ENCODE measurements at places on chromosomes 6 and 20. TPM values are rescaled to one million over a fixed set of nuclear protein-coding genes. Genes with fewer than 3 reads are reported as not detected.

The MYO6 gene
- total RNA-seq, result 94.1 TPM

The SYCP2 gene
- total RNA-seq, result 1.2 TPM

The TREM2 gene
- total RNA-seq, result not detected

The MUC22 gene
- total RNA-seq, result not detected

The VGLL2 gene
- not detected for total RNA-seq

The HNF4A gene
- 58.0 TPM for total RNA-seq

- H3K4me3 ChIP-seq, result no peak overlapping the region
- H3K4me1 ChIP-seq, result no peaks in the 10 kb centered on the region
- H3K27me3 ChIP-seq, result no peaks in the 10 kb centered on the region
- DNase-seq, result no peak
These were observed 304.3 kb downstream of the HDGFL1 start for GRCh38 chr6:22873513-22874136.

DNA sequence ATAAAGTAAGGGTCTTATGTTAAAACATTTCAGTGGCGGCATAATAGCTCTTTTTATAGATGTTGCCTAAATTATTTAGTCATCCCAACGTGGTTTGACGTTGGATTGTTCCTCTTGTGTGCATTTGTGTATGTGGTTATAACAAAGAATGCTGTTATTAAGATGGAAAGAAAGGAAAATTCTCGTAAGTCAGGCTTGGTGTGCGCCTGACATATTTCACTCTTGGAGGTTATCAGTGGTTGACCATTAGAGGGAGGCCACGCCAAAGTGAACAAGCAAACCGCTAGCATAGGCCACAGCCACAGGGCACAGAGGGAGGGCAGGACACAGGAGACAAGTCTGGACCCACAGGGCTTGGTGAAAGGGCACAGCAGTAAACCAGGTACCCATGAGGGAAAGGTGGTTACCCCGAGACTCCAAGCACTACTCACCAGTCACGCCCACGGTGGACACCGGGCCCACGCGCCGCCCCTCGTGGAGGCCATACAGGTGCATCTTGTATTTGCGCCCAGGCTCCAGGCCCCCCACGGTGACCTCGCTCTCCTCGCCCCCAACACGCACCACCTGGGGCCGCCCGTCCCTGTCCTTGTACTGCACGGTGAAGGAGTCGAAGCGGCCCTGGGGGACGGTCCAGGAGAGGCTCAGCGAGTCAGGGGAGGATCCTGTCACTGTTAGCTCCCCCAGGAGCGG, 22.9 kb downstream of the CYP21A2 start:
- H3K36me3 ChIP-seq, result no peaks in the 10 kb centered on the region
- no peaks in the 10 kb centered on the region for H3K4me1 ChIP-seq
- H3K27me3 ChIP-seq, result no peaks in the 10 kb centered on the region
- no peak overlapping the region for H3K27ac ChIP-seq

DNA sequence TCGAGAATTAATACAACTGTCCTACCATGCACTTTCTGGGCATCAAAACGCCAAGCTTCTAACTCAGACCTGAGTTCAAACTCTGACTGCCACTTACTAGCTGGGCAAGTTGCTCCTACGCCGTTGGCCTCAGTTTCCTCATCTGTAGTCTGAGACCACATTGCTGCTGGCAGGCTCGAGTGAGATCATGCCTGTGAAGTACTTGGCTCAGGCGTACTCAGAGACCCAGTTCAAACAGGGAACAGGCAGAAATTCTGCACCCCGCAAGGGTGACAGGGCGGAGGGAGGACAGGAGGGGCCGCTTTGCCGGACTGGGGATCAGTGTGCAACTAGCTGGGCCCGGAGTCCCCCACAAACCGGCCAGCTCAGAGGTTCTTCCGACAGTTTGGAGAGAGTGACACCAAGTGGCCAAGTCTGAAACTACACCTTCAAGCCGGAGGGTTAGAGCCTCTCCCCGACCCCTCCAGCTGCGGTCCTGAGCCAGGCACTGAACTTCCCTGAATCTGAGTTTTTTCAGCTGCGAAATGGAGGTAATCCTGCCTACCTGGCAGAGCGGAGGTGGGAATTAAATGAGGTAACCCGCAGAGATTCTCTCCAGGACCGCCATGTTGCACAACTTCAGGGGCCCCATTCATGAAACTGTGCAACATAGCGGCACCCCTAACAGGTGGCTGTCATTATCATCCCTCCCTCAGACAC, 46.0 kb upstream of the PTPN1 start:
- no peak overlapping the region for H3K4me3 ChIP-seq
- peak; percentile 88 for DNase-seq
- peaks cover 3% of the 10 kb centered on the region for H3K4me1 ChIP-seq
- no peaks in the 10 kb centered on the region for H3K27me3 ChIP-seq
- H3K36me3 ChIP-seq, result no peaks in the 10 kb centered on the region

DNA sequence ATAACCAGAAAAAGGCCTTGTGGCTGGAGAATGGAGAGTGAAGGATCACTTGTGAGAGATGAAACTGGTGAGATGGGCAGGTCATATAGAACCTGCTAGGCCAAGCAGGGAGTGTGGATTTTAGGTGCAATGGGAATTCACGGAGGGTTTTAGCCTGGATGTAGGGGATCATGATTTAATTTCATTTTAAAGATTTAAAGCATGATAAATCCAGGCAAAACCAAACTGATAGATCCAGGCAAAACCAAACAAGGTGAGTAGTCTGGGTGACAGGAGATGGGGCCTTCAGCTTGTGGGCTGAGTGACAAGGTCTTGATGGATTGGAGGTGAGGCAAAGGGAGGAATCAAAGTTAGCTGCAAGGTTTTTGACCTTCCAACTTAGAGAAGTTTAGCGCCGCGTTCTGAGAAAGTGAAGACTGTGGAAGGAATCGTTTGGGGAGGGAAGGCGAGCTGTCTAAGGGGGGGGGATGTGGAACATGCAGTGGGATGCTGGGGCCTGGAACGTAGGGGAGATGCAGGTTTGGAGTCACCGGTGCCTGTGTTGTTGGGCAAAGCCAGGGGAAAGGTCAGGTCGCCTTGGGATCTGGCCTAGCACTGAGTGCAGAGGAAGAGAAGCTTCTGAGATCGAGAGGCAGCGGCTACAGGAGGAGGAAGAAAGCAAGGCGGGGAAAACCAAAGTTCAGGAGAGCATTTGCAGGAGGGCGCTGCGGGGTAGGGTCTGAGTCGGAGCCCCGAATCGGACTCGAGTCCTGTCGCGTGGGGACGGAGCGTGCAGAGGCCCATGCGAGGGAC, 1.3 kb upstream of the PLCG1 start:
- H3K27ac ChIP-seq, result peak overlapping the region; percentile 97
- peaks cover 11% of the 10 kb centered on the region for H3K4me1 ChIP-seq
- peak overlapping the region; percentile 76 for H3K4me3 ChIP-seq

DNA sequence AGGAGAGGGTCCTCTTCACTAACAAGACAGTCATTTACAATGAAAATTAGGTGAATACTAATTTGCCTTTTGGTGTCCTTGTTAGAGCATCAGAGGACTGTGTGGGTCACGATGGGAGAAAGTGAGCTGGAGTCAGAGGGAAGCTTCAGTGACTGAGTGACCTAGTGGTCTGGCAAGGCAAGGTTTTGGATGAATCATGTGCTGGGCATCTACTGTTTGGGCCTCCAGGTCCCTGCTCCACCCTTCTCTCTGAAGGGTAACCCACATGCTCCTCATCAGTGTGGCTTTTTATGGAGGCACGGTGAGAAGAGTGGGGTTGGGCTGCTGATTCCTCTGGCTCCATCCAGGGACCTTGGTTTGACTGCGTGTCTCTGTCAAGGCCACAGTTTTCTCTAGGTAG, 60.5 kb upstream of the EXOC2 start:
- no peaks in the 10 kb centered on the region for H3K36me3 ChIP-seq
- no peaks in the 10 kb centered on the region for H3K27me3 ChIP-seq
- no peak for DNase-seq
- no peak overlapping the region for H3K4me3 ChIP-seq
- H3K27ac ChIP-seq, result no peak overlapping the region

- H3K27ac ChIP-seq, result no peak overlapping the region
- no peak for DNase-seq
- H3K4me3 ChIP-seq, result no peak overlapping the region
- H3K36me3 ChIP-seq, result no peaks in the 10 kb centered on the region
These were observed 12.8 kb upstream of the PLN start for GRCh38 chr6:118535176-118535844.

GRCh38 chr6:10421921-10422736, 7.3 kb upstream of the TFAP2A start:
- peak; percentile 64 for DNase-seq
- no peak overlapping the region for H3K27ac ChIP-seq
- H3K36me3 ChIP-seq, result no peaks in the 10 kb centered on the region

DNA sequence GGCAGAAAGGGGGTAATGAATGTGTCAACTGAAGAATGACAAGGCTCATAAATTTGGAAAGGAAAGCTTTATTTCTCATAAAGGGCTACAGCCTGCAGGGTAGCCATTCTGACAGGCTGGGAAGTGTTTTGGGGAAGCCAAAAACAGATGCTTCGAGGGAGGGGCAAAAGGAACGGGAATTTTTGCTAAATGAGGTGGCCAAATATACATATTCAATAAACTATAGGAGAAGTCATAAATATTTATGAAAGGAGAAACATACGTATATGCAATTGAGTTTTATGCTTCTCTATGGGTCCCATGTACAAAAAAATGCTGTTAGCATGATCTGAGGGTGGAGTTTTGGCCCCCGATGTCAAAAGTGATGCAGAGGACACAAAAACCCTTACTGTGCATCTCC, 180.7 kb downstream of the FNDC1 start:
- no peak overlapping the region for H3K4me3 ChIP-seq
- no peak overlapping the region for H3K27ac ChIP-seq
- no peaks in the 10 kb centered on the region for H3K36me3 ChIP-seq

DNA sequence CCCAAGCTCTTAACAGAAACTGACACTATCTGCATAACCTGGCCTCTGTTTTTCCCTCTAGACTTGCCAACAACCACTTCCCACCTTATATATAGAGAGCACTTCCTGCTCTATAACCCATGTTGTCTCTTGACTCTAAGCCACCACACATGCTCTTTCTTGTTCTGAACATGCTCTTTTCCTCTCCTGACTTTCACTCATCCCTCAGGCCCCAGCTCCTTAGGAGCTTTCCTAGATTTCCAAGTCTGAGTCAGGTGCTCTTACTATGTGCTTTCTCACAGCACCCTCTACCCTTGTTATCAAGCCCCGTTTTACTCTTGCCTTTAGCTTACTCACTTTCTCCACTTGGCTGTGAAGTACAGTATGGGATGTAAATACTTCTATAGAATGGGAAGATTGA, 143.9 kb upstream of the EYA4 start:
- H3K27ac ChIP-seq, result no peak overlapping the region
- no peak overlapping the region for H3K4me3 ChIP-seq
- H3K4me1 ChIP-seq, result peaks cover 4% of the 10 kb centered on the region
- no peak for DNase-seq

DNA sequence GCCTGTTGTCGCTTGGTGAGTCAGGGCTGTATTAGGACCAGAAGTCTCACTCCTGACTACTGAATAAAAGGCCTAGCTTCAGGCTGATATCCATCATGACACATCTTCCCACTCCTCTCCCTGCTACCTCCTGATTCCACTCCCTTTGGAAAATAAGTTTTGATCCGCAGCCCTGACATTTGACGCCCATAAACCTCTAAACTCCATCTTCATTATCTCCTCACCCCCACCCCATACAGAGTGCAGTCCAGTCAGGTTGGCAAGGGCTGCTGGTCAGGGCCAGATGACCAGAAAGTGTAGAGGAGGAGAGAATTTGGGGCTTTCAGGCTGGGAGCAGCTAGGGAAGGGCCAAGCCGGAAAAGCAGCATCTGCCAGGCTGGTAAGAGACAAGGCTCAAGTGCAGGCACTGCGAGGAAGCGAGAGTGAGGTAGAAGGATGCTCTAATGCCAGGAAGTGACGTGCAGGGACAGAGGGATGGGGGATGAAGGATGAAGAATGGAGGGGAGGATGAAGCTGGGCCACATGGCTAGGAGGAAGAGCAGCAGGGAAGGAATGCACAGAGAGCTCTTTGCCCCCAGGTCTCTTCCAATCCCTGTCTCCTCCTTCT, 1.2 kb downstream of the GGT7 start:
- H3K4me3 ChIP-seq, result peak overlapping the region; percentile 95
- H3K27ac ChIP-seq, result no peak overlapping the region
- peaks cover 11% of the 10 kb centered on the region for H3K27me3 ChIP-seq
- H3K36me3 ChIP-seq, result peaks cover 5% of the 10 kb centered on the region

GRCh38 chr20:47468290-47469050, 33.2 kb upstream of the NCOA3 start:
- H3K4me1 ChIP-seq, result no peaks in the 10 kb centered on the region
- no peak overlapping the region for H3K27ac ChIP-seq
- H3K27me3 ChIP-seq, result no peaks in the 10 kb centered on the region
- no peak overlapping the region for H3K4me3 ChIP-seq
- DNase-seq, result no peak
